ENCODE measurements at places on chromosomes 6 and 20.

DNA sequence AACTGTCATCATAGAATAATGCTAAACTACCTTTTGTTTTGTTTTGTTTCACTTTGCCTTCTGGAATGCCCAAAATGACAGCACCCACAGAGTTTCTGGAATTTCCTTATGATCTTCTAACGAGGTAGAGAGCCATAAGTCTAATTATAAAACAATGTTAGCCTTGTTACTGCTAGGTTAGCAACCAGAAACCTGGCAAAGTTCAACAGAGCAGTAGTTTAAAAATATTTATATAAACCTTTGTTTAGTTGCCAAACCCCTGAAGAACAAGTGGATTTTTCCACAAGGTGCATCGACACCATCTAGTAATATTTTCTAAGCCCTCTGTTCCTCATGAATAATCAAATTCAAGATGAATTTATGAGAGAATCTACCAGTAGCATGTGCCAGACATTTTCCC lies 27.6 kb upstream of the IPCEF1 start:
- DNase-seq, result no peak

- no peak for DNase-seq
These were observed 2.2 kb upstream of the BPIFB1 start for GRCh38 chr20:33280775-33281174.

- DNase-seq, result no peak
These were observed 203.0 kb downstream of the FARS2 start for GRCh38 chr6:5464099-5464885.

DNA sequence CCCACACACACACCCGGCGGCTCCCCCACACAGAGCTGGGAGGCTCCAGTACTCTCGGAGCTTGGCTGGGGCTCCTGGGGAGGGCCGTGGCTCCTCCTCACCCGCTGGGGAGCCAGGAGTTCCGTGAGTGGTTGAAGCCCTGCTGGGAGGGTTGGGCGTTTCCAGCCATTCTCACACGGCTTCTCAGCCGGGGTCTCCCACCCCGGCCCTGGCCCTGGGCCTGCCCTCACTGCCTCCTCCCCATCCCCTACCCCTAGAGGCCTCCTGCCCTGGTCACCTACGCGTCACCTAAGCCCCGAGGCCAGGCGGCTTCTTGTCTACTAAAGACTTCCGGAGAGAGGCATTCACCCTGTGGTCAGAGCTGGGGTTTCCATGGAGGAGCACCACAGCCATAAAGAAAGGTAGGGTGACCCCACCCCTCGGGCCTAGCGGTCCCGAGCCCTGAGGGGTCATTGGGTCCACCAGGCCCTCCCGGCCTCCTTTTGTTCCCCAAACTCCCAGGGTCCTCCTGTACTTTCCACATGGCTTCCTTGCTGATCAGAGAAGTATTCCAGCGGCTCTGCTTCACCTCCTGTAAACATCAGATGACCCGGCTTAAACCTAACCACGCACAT lies 99.3 kb downstream of the TTLL2 start:
- DNase-seq, result no peak

DNA sequence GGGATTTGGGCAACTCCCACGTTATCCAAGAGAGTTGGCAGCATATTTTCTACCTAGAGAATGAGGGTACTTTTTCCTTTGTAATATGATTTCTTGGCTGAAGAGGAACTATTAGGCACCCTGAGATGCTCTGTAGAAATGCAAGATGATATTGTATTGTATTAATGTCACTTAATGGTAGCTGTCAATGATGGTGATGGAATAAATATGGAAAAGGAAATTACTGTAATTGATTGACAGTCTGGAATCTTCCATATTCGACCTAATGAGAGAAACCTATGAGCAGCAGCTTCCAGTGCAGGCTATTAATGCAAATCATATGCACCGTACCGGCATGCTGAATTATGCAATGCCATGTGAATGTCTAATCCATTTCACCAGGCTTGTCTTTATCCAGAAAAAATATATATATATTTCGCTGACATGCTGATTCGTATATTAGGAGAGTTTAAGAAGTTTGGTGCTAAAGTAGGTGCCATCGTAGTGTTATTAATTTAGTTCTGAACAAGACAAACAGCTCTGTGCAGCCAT lies 494.2 kb upstream of the JARID2 start:
- no peak for DNase-seq

- DNase-seq, result no peak
These were observed 8.8 kb downstream of the SYNJ2 start for GRCh38 chr6:157990321-157991066.

DNA sequence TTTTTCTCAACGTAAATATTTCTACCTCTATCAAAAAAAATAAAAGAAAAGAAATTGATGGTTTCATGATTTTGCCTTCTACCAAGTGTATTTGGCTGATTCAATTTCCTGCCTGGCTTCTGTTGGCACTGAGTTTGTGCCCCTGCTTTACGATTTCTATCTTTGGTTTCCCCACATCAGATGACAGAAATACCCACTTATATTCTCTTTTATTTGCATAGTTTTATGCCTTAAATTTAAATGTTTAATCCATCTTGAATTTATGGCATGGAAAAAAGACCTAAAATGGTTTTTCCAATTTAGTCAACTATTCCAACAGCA lies 34.3 kb downstream of the RNF24 start:
- DNase-seq, result no peak

- no peak for DNase-seq
These were observed 2.1 kb upstream of the RPS12 start for GRCh38 chr6:132812255-132812732.

- DNase-seq, result no peak
These were observed 155.2 kb downstream of the FRK start for GRCh38 chr6:115905471-115905870.

GRCh38 chr6:147075381-147075780 lies 128.8 kb upstream of the STXBP5 start:
- DNase-seq, result no peak

- DNase-seq, result peak; percentile 10
These were observed 754.5 kb downstream of the PTPRT start for GRCh38 chr20:42435230-42435629.

DNA sequence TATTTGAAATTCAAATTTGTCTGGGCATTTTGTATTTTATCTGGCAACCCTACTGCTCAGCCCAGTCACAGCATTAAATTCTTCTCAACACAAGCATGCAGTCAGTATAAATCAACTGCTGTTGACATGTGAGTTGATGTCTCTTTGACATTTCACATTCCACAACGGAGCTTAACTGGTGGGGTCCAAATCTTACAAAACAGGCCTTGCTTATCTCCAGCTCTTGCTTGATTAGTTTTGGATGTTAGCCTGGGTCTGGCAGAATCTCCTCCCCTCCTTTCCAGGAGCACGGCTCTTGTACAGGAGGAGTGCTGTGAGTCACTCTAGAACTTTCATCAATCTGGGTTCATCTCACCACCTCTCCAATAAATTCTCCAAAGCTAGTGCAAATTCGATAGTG lies 80.8 kb upstream of the PHACTR1 start:
- no peak for DNase-seq

GRCh38 chr6:125670568-125670967 lies 78.9 kb upstream of the HEY2 start:
- no peak for DNase-seq

DNA sequence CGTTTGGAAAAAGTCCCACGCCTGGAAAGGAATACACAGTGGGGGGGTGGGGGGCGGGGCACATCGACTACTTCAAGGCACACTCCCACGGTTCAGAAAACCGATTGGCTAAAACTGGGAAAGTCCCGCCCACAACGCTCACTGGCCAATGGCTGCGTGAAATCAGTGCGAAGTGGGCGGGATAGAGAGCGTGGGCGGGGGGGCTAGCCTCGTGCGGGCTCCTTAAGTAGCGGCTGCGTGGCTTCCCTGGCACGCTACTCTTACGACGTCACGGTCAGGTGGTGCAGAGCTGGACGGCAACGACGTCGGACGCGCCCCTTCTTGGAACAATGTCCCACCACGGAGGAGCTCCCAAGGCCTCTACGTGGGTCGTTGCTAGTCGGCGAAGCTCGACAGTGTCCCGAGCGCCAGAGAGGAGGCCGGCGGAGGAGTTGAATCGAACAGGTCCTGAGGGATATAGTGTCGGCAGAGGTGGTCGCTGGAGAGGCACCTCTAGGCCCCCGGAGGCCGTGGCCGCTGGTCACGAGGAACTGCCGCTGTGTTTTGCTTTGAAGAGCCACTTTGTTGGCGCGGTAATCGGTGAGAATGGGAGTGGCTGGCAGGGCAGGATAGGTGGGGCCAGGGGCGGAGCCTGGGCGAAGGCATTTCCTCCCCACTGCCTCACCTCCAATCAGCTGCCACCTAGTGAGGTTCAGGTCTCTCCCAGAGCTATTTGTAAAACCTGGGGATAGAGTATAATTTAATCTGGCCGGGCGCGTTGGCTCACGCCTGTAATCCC lies at the start of gene DDX43:
Gene DDX43 (plus strand): TSS at position 252 of the 778 bp plus-strand sequence. CDS start 78 bp downstream, at position 330.
- DNase-seq, result peak; percentile 56

DNA sequence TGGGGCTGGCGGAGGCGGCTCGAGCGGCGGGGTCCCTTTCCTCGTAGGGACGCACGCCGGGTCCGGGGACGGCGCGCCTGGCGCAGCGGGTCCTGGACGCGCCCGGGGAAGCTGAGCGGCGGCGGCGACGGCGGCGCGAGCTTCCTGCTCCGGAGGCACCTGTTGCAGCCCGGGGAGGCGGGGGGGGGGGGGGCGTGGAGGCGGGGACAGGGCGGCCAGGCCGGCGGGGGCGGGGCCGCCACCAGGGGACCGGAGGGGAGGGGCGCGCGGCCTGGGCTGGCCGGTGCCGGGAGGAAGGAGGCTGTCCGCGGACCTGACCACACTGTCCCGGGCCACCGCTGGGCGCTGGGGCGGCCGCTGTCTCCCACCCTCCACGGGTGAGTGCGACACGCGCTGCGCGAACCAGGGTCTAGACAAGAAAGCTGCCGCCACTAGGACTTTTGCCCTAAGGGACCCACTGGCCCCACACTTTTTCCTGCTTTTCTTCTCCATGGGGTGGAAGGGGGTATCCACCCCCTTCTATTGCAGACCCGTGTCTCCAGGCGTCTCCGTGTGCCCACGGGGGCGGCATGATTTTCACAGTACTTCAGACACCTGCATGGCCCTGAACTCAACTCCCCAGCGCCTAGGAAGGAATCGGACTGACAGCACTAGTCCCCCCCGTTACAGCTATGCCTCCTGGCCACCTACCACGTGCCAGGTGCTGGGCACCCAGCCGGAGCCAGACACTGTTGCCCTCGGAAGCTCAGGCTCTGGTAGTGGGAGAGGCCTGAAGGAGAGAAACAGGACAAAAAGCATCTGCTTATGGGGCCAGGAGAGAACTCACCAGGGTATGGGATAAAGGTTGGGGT lies at the start of gene NFATC2:
Gene NFATC2 (minus strand): TSS at position 149 of the 851 bp plus-strand sequence. CDS start 220 bp downstream, outside the sequence.
- peak; percentile 91 for DNase-seq

DNA sequence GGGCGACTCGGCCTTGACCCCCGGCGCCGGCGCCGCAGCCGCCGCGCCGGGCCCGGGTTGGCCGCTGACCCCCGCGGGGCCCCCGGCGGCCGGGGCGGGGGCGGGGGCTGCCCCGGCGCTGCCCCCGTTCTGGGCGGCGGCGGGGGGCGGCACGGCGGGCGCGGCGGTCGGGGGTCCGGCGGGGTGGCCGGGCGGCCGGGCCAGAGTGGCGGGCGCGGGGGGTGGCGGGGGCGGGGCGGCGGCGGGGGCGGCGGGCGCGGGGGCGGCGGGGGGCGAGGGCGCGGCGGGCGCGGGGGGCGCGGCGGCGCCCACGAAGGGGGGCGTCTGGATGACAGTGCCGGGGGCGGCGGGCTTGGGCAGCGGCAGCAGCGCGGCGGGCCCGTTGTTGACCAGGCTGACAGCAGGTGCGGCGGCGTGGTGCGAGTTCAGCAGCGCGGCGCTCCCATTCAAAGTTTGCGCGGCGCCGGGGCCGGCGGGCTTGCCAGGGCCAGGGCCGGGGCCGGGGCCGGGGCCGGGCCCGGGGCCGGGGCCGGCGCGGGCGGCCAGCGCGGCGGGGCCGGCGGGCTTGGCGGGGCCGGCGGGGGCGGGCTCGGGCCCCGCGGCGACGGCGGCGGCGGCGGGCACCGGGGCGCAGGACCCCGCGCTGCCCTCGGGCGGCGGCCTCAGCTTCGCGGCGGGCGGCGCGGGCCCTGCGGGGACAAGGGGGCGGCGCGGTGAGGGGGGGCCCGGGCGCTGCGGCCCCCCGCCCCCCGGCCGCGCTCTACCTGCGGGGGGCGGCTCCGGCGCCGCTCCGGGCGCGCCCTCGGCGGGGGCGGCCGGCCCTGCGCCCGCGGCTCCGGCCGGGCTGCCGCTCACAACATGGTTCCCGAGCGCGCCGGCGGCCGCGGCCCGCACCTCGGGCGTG lies 659 bp downstream of the TAF4 start:
- DNase-seq, result peak; percentile 74

DNA sequence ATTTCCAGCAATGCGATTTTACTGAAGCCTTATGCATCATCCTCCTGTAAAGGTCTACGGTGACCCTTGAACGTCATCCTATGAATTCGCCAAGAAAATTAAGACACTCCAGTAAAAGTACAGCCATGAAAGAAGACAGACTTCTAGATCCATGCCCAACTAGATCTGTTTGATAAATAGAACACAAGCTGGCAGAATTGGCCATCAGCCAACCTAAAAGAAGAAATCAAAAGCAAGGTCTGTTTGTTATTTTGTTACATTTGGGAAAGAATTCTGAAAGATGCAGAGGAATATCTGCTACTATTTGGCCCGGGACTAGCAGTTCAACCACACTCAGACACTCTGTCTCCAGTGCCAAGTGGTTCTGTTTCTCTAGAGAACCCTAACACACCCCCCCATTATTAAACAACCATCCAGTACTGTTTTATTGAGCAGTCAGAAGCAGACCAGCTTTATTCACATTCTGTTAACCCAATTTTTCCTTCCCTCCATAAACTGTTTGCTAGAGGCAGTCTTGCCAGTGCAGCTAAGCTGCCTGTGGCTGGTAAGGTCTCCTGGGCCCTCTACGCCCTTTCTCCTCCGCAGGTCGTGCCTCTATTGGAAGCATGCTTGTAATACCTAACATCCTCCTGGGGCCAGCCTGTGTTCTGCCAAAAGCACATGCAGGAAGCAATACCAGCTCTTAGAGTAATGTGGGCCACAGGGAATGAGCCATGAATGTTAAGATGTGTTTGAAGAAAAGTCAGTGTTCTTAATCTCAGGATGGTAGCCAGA lies 30.7 kb downstream of the LY86 start:
- DNase-seq, result no peak

DNA sequence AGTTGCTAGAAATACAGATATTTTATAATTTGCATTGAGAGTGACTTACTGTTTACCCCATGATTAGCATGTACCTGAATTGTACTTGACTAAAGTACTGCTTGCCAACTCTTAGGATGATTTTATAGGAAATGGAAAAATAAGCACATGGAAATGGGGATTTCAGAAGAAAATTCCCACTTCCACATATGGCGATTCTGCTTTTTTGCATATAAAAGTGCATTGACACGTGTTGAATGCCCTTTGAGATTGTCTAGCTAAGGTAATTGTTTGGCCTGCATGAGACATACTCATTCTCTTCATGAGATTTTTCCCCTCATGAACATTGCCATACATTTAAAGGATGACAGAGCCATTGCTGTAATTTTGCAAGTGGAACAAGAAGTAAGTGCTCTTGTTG lies 10.1 kb downstream of the TAB2 start:
- no peak for DNase-seq

All from GM13977 (cell line).